Right atrium auricular region (tissue), 2 donors: ENCODE measurements at places on chromosomes 11 and 22. TPM values are rescaled to one million over a fixed set of nuclear protein-coding genes. Genes with fewer than 3 reads are reported as not detected.

MLC1 gene
- total RNA-seq = 0.71 TPM

ACTN3 gene
- not detected for total RNA-seq

HPX gene
- total RNA-seq = not detected

MAJIN gene
- not detected for total RNA-seq

HBE1 gene
- total RNA-seq = not detected
